Hematopoietic multipotent progenitor cell (in vitro differentiated cells): ENCODE measurements at places on chromosomes 3 and 15.

- no peak for DNase-seq
Observed at GRCh38 chr3:150727653-150728502, 24.2 kb upstream of the ERICH6 start.

DNA sequence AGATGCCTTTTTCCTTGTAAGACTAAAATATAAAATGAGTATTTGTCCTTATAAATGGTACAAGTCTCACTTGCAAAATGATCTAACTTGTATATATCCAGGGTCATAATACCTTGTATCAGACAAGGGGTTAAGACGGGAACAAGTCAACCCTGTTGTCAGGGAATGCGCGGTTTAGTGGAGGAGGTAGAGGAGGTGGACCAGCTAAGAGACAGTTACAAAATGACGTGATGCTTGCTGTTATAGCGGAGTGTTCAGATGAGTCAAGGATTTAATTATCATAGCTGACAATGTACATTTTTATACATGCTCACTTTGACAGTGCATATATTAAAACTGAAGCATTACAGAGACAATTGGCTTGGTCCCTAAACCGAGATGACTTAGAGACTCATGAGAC lies 26.8 kb upstream of the KLHL25 start:
- DNase-seq: no peak

GRCh38 chr3:137285924-137286323 lies 328.1 kb downstream of the IL20RB start:
- DNase-seq: no peak

DNA sequence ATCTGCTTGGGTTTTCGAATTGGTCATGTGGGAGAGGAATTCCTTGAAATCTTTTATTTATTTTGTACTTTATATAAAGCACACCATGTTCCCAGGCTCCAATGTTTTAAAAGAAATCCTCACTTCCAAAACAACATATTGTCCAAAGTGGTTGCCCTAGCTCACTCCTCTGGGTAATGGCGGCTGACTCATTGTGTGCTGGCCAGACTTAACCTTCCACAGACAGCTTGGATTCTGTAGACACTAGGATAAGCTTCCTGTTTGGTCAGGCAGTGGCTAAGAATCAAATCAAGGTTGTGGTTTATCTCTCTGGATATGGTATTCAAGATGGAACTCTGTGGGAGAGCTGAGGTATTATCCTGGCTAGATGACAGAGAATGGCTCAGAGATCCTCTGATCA lies 55.8 kb upstream of the FAM98B start:
- no peak for DNase-seq

DNA sequence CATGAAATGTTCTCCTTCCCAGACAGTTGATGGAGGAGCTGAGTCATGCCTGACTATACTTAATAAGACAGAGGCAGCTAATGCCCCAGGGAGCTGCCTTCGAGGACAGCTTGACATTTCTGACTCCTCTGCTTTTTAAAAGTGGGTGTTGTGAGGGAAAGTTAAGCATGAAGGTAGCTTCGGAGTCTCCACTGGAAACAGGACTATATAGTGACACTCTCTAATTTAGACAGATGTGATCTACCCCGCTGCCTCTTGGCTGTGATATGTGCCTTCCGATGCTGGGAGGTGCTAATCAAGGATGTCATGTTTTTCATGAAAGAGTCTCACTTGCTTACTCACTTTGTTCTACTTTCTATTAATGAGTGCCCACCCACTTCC lies 72.7 kb downstream of the IL1RAP start:
- peak; percentile 64 for DNase-seq

DNA sequence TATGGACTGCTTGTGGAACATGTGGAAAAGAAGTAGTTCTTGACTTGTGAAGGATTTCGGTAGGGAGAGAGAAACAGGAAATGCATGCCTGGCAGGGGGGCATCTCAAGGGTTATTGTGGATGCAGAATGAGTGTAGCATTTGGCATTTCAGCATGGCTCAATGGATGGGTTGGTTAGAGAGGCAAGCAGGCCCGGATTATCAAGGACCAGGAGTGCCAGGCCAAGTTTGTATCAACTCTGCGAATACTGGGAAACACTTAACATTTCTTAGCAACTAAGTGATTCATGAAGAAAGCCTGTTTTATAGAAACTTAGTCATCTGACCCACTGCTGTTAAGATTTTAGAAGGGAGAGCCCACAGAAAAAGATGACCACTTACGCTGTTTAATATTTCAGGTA lies 33.6 kb downstream of the KIF15 start:
- no peak for DNase-seq

GRCh38 chr3:32186097-32186496 lies 52.4 kb upstream of the CMTM8 start:
- DNase-seq: no peak

DNA sequence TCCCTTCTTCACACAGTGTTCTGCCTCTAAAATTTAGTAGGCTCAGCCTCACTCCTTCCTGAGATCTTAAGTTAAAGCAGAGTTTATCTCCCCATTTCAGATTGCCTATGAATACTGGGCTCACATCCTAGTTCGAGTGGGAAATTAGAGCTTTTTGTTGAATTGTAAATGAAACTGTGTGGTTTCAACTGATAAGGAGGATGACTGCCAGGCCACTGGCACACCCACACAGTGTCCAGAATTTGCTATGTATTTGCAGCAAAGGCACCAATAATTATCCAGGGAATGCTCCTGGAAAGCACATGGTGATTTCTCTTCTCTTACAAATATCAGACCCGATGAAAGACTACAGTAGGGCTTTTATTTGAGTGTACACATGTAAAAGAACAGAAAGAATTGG lies 308.1 kb upstream of the COL8A1 start:
- no peak for DNase-seq

- no peak for DNase-seq
Observed at GRCh38 chr3:142239421-142239820, 14.0 kb upstream of the GK5 start.

DNA sequence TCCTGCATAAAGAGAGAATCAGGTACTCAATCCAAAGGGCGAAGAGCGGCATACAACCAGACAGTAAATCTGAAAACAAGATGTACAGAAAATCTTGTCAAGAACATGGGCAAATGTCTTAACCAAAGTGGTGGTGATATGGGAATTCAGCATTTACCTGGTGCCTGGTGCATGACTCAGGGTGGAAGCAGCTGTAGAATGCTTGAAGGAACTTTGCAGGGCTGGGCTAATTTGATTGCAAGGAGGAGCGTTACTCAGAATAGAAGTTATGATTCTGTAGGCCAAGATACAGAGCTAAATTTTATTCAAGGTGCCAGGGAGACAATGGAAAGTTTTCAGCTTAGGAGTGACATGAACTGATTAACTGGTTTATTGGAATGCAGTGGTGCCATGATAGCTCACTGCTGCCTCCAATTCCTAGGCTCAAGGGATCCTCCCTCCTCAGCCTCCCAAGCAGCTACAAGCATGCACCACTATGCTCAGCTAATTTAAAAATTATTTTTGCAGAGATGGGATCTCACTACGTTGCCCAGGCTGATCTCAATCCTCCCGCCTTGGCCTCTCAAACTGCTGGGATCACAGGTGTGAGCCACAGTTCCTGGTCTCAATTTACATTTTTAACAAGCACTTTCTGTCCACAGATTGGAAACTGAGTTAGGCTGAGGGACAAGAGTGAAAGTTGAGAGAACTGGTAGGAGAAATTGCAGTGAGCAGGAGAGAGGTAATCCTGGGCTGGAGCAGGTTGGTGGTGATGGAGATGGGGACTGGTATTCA lies 91.5 kb upstream of the TBC1D5 start:
- no peak for DNase-seq

GRCh38 chr3:15271785-15272381 lies 60.5 kb downstream of the SH3BP5 start:
- peak; percentile 94 for DNase-seq

- peak; percentile 37 for DNase-seq
Observed at GRCh38 chr3:48595075-48595525, at the start of gene COL7A1. Gene COL7A1, minus strand, starts transcription at chr3:48595329. Its CDS starts 170 bp downstream, at chr3:48595159.

- DNase-seq: no peak
Observed at GRCh38 chr3:46614431-46614830, 2.1 kb downstream of the FAM240A start.

DNA sequence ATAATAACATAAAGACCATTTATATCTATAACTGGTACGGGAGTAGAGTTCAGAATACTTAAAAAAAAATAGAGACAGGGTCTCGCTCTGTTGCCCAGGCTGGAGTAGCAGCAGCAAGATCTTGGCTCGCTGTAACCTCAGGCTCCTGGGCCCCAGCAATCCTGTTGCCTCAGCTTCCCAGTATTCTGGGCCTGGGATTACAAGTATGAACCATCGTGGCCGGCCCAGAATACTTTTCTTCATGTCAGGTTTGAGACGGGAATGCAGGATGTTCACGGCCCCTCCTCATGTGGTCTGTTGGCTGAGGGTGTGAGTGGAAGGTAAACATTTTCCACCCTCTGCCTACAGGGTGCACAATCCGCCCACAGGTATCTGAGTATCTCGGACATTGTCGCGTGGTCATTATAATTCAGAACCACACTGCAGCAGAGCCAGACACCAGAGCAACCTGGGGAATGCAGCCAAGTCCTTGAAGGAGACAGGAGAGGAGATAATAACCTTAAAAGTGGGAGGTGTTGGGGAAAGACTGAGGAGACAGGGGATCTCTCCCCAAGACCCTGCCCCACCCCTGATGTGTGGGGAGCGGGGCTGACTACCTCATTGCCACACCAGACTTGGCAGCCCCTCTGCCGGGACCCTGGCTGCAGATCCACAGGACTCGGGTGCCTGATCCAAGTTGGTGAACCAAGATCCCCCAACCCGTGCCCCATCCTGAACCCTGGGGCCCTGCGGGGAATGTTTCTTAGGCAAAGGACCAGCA lies 106.8 kb downstream of the ADCY5 start:
- DNase-seq: no peak

DNA sequence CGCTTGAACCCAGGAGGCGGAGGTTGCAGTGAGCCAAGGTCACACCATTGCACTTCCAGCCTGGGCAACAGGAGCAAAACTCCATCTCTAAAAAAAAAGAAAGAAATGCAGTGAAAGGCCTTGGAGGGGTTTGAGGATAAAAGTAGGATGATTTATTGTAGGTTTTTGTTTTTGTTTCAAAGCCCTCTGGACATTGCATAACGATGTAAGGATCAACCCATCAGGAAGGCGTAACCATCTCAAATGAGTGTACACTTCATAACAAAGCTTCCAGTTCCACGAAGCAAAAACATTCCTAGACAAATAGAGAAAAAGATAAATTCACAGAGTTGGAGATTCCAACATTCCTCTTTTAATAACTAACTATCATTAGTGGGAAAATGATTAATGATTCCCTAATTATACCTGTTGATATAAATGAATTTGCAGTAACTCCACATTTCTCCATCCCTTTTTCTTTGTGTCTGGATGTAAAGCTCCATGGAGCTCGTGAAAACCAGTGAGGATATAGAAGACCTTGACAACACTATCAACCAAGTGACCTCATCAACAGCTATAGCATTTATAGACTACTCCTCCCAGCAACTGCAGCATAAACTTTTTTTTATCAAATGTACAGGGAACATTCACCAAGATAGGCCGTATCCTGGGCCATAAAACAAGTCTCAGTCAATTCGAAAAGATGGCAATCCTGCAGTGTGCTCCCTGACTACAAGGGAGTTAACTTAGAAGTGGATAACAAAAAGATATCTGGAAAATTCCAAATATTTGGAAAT lies 48.7 kb upstream of the PPP4R2 start:
- no peak for DNase-seq

- no peak for DNase-seq
Observed at GRCh38 chr3:56055951-56056350, 412.3 kb downstream of the ERC2 start.

DNA sequence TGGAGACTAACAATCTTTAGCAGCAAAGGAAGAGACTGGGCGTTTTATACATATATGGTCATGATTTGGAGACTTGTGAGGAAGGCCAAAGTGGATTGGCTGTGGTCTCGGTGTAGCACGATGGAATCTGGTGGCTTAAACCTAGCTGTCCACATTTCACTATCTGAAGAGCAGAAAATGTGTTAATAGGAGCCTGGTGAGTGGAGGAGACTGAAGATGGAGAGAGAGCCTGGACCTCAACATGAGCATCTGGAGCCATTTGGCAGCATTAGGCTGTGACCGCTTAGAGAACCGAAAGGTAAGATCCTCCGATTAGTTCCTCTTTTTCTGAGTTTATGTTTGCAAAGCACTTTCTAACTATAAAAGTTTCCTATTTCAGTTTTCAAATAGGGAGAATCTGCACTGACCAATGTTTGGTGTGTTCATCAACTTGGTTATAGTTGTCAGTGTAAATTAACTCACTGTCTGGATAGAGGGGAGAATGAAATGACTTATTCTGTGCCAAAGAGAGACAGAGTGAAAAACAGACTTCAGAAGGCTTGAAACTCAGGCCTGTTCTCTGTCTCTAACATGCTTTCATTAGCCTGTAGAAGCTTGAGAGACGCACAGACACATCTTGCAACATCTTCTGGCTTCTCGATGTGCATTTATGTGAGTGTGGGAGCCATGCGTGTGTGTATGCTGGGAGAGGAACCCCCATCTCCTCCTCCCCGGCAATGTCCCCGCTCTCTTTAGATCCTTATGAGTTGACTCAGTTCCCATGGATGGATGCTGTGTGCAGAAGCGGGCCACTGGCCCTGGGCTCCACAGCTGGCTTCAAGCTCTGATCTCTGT lies 244.7 kb upstream of the TBL1XR1 start:
- DNase-seq: no peak

GRCh38 chr15:94057305-94057704 lies 174.1 kb upstream of the MCTP2 start:
- no peak for DNase-seq

DNA sequence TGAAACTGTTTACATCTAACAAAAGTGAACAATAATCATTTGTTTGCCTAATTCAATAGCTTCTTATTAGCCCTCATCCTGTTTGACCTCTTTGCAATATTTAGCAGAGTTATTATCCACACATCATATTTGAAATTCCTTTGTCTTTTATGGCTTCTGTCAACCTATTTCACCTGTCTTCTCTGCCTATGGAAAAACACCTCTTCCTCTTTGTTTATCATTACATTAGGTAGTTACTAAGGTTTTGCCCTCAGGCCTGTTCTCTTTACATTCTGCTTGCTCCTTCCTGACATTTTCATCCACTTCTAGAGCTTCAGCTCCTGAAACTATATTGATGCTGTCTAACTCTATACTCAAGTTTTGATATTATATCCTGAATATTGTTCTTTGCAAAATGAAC lies 183.0 kb downstream of the SUCNR1 start:
- DNase-seq: no peak

DNA sequence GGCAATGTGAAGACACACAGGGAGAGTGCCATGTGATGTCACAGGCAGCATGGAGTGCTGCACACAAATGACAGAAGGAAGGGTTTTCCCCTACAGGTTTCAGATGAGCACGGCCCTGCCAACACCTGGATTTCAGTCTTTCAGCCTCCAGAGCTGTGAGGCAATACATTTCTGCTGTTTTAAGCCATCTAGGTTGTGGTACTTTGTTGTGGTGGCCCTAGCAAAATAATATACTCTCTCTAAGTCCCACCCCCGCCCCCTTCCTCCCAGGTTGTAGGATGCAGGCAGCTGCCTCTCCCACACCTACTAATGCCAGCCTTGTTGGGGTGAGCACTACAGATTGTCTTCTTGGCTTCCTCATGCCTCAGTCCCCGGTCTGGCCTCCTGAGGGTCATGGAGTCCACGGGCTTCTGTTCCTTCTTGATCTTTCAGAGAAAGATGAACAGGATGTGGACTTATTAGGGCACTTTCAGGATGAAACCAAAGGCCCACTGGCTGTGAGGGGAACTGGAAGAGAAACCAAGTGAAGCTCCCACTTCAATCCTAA lies 180.0 kb downstream of the CD47 start:
- no peak for DNase-seq

- no peak for DNase-seq
Observed at GRCh38 chr15:50652671-50653070, 33.9 kb downstream of the TRPM7 start.
